ENCODE measurements at places on chromosomes 5 and 9.

- DNase-seq, result no peak
Measured at GRCh38 chr5:83488271-83488670, 16.7 kb downstream of the VCAN start.

DNA sequence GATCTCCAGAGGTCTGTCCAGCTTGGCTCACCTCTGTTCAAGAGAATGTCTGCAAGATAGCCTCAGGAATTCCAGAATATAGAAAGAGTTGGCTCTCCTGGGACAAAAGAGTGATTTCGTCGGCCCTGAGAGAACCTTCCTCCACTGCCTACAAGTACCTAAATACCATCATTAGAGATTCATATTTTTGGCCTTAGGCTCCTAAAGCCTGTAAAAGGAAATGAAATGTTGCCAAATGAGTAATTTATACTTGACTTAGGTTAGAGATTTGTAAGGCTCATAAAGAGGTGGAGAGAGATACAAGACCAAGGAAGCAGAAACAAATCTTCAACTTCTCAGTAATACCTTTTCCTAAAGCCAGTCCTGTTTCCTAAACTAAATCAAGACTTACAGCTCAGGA is 146.2 kb downstream of the CCDC192 start:
- DNase-seq, result no peak

DNA sequence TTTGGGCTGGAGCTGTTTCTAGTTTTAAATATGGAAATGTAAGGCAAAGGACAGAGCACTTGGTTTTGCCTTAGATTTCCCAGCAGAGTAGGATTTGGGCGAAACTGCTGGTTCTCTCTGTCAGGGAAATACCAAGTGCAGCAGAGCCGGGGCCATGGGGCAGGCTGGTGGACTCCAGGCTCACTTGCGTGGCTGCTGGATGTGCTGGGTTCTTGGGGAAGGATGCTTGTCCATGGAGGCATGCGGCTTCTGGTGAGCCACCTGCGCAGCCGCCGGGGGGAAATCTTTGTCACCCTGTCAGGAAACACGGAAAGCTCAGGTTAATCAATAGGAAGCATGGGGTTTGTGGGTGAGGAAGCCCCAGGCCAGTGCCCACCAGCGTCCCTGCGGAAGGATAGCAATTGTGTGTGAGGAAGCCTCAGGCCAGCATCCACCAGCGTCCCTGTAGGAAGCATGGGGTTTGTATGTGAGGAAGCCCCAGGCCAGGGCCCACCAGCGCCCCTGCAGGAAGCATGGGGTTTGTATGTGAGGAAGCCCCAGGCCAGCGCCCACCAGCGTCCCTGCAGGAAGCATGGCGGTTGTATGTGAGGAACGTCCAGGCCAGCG is 80.1 kb downstream of the DAP start:
- no peak for DNase-seq

DNA sequence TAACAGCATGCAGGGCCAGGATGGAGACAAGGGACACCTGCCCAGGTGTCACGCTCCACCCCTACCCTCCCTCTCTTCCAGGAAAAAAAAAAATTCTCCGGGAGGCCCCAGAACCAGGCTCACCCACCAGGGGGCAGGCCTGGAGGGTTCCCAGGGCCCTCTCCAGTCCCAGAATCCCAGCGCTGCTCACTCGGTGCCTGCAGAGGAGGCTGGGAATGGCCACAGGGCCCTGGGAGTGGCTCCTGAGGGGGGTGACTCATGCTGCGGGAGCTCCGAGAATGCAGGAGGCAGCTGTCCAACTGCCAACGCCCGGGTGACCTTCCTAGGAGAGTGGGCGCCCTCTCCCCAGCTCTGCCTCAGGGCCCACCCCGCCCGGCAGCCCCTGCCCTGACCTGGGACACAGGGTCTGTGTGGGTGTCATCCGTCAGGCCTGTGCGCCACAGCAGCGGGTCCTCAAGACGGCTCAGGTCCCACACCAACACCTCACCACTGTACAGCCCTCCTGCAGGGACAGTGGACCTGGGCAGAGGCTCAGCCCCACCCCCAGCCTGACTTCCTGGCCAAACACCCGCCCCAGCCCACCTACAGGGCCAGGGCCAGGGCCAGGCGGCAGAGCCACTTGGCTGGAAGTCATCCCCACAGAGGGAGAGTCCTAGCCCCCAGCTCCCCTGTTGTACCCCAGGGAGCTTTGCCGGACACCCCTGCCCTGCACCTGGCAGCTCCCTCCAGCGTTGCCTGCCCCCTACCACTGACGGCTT is 21.2 kb downstream of the DYNC2I2 start:
- DNase-seq, result peak; percentile 84

DNA sequence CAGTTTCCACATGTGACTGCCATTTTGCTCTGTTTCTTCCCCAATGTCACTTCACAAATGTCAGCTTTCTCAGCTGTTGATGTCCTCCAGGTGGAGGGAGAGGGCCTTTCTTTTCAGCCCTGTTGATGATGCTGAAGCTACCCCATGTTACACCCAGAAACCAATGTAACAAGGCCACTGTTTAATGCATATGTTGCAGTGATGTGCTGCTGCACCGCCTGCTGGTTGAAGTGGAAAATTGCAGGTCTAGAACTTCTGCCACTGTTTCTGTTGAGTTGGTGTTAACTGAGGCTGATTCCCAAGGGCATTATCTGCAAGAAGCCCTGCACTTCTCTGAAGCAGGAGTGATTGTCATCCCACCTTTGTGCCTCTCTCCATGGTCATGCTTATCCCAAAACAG is 428.4 kb downstream of the KDM4C start:
- DNase-seq, result peak; percentile 46

GRCh38 chr5:156678484-156678883 is 171.6 kb upstream of the PPP1R2B start:
- DNase-seq, result no peak

Measured in WTC11 (cell line).